ENCODE measurements at places on chromosomes 1 and 21.

- no peak for DNase-seq
Observed at GRCh38 chr1:199948587-199949280, 78.8 kb upstream of the NR5A2 start.

DNA sequence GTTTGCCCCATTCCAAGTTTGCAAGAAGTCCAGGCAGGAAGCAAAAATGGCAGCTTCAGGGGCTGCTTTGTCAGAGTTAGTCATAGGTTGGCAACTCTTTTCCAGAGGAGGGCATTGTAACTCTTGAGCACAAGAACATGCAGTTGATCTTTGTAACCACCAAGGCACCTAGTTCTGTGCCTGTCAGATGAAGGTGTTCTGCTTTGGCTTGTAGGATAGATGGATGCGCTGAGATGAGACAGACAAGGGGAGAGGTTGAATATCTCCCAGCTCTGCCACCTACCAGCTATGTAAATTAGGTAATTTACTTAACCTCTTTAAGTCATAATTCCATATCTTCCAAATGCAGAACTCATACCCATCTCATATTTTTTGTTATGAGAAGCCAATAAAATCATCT is 89.3 kb downstream of the ZNF648 start:
- no peak for DNase-seq

- no peak for DNase-seq
Observed at GRCh38 chr1:86245566-86246190, 89.1 kb upstream of the COL24A1 start.

DNA sequence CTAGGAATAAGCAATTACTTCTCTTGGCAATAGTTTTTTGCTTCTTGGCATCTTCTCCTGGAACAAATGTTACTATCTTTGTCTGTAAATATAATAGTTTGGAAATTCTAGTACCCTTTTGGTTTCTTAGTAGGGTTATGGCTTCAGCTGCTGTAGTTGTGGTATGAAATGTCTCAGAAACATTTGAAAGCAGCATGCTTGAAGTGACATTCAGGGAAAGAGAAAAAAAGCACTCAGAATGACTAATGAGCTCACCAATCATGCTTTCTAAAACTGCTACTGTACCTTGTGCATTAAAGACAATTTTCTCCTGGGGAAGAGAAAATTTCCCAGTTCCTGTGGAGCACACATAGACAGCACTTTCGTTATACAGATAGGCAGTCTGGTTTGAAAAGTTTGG is 21.0 kb downstream of the NUP133 start:
- DNase-seq, result no peak

DNA sequence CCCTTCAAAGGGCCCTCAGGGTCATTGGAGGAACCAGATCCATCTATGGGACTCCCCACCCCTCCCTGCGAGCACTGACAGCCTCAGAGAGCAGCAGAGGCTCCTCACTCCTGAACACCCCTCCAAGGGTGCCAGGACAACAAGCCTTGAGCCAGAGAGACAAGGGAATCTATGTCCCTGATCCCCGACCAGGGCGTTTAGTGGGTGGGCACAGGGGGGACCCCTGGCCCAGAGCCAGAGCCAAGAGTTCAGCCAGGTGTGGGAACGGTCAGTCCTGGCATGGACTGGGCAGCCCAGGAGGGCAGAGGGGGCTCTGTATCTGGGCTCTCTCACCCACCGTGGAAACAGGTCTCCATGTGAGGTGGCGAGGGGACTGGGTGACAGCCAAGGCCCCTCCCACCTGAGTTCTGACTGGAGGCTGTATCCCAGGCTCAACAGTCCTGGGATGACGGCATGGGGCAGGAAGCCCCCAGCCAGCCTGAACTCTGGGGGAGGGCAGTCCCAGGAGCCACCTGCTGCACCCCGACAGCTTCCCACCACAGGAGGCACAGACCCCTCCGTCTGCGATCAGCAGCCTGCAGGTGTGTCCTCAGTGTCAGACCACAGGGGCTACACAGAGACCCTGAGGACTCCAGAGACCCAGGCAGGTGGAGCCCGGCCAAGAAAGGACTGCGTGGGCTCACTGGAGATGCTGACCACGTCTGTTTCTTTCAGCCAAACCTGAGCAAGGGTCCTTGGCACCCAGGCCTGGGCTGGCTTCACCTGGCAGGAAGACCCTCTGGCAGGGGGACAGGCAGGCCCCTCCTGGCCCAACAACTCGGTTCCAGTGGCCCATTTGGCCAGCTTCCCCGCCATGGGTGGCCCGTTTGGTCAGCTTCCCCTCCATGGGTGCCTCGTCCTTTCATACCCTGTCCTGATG is 11.2 kb upstream of the SRARP start:
- no peak for DNase-seq

- DNase-seq, result no peak
Observed at GRCh38 chr1:27704958-27705357, 20.8 kb upstream of the FAM76A start.

DNA sequence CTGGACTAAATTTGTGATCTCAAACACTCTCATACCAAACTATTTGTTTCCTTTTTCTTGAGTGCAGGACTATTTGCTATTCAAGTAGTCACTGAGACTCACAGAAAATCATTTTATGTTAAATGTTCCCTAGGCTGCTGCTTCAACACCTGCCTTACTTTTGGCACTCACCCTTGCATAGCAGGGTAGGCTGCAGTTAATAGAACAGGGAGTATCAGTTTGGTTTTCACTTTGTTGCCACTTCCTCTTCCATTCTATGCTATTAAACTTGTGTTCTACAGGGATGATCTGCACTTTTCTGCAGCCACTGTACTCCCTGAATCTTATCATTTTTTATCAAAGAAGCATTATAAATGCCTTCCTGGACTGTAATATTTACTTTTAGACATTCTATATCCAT is 148.7 kb upstream of the PRMT6 start:
- no peak for DNase-seq

- DNase-seq, result no peak
Observed at GRCh38 chr1:104760017-104760416, 1010.3 kb downstream of the AMY1C start.

All from BE2C (cell line).